ENCODE measurements at places on chromosomes 2 and 18.

GRCh38 chr2:104766683-104767082, 87.2 kb upstream of the POU3F3 start:
- DNase-seq, result no peak

- no peak for DNase-seq
Measured at GRCh38 chr2:66803726-66804125, 368.8 kb downstream of the MEIS1 start.

- no peak for DNase-seq
Measured at GRCh38 chr2:169087757-169088379, 18.5 kb downstream of the DHRS9 start.

DNA sequence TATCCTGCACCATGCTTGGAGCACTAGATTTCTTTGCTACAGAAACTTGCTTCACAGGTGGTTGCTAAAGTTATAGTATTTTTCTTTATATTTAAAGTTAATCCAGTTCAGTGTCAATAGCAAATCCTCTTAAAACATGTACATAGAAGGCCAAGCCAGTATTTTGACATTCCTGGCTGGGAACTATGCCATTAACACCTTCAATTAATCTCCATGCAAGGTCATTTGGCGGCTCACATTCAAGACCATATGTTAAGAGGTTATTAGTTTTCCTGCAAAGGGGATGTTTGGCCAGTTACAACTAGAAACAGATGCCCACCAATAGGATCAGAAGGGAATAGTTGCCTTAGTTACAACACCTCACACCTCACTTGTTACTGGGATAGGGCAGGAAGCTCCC, 261.3 kb upstream of the MEIS1 start:
- DNase-seq, result no peak

- DNase-seq, result no peak
Measured at GRCh38 chr2:185128346-185128745, 530.0 kb downstream of the ZNF804A start.

DNA sequence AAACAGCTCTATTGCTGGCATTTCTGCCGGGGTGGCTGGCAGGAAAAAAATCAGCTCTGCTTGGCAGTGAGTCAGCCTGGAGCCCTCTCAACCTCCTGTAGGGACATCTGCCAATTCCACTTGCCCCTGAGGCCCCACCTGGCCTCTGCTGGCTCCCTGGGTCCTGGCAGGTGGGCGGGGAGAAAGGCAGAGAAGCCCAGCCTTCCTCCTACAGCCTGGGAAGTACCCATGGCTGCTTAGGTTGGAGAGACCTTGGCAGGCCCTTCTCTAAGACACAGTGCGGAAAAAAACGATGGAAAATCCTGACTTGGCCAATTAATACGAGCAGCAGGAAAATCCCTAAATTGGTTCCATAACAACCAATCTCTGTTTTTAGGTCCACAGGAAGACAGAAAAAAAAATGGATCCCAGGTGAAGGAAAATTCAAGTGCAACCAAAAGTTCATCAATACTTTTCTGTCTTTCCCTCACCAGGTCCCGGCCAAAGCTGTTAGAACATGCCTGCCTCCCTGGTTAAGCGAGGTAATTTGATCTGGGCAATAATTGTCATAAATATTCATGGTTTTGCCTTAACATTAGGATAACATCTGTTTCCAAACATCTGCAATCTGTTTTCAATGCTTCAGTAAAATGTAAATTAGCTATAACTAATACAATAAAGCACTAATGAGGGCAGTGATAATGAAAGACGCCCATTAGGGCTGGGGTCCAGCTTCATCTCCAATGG, 245.9 kb downstream of the TFCP2L1 start:
- no peak for DNase-seq

DNA sequence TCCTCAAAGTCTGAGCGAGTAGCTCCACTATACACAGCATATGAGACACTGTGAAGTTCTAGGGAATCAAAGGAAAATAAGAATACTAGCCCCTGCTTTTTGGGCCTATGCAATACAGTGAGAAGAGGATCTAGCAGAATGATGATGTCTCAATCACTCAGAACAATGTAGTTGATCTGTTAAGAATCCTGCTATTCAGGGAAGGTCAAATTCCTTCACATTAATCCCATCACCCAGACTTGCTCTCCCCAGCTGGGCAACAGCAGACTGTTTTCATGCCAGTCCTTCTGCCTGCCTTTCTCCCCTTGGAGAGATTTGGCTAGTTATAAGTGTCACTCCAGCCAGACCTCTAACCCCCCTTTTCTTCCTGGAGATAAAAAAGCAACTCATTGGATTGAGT, 230.0 kb upstream of the EPHA4 start:
- DNase-seq, result no peak

GRCh38 chr18:52679354-52679753, 339.4 kb downstream of the DCC start:
- no peak for DNase-seq

- DNase-seq, result no peak
Measured at GRCh38 chr2:224069172-224069571, 30.1 kb upstream of the SERPINE2 start.

GRCh38 chr2:31124904-31125303, 13.3 kb downstream of the GALNT14 start:
- DNase-seq, result no peak

DNA sequence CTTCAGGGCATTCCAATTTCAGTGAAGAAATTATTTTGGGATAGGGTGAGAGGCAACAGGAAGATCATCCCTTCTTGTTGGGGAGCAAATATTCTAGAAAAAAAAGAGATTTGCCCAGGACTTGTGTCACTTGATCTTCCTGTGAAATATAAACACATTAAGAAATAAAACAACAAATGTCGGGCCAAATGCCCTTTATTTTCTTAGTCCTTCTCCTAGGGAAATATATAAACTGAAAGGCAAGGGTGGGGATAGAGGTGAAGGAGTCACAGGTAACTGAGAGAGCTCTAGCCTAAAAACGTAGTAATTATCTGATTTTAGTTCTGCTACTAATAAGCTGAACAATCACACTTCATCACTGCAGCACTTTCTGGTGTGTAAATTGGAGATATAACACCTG, 104.6 kb upstream of the ACVR1C start:
- no peak for DNase-seq

DNA sequence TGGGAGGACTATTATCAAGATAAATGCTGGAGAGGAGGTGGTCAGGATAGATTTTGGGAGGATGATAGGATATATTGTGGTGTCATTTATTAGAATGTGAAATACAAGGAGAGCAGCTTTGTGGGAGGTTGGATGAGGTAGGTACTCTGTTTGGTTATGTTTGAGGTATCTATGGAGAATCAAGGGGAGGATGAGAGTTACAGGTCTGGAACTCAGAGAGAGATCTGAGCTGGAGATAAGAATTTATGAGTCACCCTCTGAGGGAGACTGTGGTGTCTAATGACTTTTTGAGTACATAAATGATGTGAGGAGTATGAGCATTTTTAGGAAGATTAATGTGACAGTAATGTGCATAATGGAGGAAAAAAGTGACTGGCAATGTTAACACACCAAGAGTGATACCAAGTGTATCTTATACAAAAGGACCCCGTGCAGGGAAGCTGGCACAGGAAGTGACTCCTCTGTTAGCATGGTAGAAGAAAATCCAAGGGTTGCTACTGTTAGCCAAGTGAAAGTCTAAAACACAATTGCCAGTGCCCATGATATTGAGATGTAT, 48.2 kb downstream of the CRIM1 start:
- DNase-seq, result no peak

DNA sequence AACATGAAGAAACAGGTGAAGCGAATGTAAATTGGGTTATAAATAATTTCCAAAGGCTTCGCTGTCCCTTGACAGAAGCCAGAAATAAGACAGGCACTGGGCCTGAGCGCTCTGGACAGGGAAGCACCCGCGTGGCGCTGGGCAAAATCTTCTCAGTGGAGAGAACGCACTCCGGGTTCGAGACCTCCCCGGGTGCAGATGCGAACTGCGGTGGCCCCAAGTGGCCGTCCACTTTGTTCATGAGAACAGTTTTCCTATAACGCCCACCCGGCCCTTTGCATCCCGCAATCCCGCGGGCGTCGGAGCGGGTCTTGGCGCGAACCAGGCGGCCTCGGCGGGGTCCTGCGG, 651 bp upstream of the DPYSL5 start:
- peak; percentile 30 for DNase-seq

DNA sequence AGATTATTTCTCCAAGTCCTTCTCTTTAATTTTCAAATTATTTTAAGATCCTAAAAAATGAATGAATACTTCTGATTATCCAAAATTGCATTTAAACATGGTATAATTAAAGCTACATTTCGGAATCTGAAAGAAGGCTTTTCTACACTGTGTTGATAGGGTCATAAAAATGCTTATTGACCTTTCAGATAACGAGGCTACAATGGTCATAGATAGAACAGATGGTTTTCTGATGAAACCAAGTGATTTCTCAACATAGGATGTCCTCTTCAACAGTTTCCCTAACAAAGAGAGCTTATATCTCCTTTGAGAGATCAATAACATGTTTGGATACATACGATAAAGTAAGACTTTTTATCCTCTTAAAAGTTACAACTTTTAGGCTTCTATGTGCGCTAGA, 201.1 kb downstream of the PTH2R start:
- no peak for DNase-seq

- DNase-seq, result no peak
Measured at GRCh38 chr2:101859604-101860003, 132.2 kb upstream of the IL1R2 start.

DNA sequence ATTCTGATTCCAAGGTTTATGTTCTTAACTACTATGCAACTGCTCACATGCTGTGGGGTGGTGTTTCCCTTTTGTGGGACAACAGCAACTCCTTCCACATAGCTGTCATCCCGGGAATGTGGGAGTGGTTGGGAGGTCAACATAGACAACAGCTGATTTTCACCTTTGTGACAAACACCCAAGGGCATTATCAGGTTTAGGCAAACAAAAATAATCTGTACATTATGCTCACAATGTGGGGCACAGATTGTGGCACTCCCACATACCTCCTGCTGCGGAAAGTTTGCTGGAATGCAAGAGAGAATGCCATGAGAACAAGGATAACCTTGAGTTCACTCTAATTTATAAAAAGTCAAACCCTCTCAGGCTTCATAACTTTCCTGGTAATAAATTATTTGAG, 582.6 kb downstream of the CNTNAP5 start:
- no peak for DNase-seq

DNA sequence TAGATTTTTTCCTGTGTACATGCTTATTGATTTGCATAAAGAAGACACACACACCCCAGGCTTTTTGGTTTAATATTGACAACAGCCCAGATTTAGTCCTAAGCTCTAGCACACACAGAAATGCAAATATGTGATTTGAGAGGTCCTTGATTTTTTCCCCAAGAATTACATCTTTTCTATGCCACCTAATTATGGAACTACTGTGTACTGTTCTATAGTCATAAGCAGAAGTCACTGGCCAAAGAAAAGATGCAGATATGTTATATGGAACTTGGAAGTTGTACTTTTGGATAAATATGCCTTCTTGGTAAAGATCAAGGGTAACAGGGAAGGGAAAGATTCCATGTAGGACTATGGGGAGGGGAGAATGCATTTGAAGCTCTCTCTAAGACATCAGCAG, 105.6 kb downstream of the SETBP1 start:
- no peak for DNase-seq

GRCh38 chr2:212384027-212384426, 154.6 kb downstream of the ERBB4 start:
- DNase-seq, result no peak

DNA sequence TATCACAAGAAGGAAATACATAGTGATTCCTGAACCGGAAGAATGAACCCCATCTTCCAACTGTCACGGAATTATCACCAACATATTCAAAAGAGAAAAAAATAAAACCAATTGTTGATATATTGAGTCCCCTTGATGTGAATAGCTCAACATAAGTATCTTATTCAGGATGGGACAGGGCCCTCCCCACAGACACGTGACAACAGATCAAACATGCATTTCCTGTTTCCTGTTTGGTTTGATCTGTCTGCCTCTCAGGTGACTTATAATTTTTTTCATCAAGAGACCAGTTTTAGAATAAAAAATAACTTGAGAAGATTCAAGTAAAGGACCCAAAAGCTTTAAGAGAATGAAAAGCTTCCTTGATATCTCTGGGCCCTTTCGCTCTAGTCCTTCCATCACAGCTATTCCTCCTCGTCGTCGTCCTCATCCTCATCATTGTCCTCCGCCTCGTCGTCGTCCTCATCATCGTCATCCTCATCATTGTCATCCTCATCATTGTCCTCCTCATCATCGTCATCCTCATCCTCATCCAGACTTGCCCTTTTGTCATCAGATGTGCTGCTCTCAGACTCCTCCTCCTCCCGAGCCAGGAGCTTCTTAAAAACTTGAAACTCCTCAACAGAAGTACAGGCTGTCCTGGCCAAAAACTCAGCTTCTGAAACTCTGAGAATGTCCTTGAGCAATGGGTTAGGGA, 6.3 kb downstream of the MTERF4 start:
- DNase-seq, result no peak

DNA sequence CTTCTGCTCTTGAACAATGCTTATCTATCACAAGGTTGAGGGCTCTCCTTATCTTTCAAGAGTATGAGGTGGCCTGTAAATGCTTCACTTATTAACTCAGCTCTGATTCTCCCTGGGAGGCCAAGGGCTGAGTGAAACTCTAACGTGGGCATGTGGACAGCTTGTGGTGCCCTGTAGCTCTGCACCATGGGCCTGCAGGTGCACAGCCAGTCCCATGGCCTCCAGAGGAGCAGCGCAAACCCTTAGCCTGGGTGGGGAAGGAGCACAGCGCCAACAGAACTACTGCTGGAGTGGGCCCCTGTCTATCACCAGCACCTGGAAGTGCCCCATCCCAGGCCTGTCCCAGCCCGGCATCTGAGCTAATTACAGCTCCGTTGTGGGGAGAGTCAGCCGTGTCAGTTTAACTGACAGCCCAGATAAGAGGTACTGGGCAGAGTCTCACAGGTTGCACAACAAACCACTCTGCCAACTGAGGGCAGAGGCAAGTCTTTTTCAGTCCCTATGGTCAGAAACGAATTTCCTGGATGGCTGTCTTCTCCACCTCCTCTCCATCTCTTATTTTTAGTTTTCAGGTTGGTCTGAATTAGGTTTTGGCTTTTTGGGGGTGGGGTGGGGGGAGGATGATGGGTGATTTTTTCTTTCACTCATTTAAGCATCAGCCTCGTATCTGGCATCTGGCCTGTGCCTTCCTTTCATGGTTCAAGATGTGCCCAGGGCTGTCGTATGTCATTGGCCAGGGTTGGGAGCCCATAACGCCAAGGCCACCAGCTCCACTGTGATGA, 219.5 kb downstream of the BCL2 start:
- DNase-seq, result no peak

GRCh38 chr2:167992278-167992677, 255.1 kb downstream of the STK39 start:
- DNase-seq, result no peak

DNA sequence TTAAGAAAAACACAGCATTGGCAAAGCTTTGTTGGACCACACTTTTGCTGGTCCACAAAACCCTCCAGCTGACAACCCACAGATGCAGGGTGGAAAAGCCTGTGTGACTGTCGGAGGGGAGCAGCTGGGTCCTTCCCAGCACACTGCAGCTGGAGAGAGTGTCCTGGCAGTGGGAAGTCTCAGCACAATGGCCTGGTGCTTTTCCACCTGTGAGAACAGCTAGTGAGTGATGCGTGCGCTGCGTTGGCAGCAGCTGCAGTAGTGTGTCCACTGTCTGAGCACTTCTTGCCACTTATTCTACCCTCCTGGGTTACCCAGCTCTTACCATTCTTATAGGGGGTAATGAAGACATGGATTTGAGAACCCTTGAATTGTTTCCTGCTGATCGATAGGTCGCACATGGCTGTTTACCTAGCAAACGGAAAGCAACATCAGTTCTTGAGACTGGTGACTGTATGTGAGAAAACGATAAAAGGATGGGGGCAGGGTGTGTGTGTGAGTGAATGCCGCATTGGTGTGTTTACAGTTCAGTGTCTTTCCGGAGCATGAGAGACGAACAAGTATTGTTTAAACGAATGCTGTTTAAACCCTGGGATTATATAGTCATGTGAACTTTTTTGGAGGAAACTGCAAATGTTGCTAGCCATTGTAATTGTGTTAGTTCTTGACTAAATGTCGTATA, 69.7 kb downstream of the LYPD6 start:
- no peak for DNase-seq
